ENCODE measurements at places on chromosomes 7 and 10.

GRCh38 chr7:100914208-100914878 lies 18.7 kb upstream of the ACHE start:
- DNase-seq: no peak

- no peak for DNase-seq
Measured at GRCh38 chr7:30412782-30413504, 65.6 kb downstream of the NOD1 start.

DNA sequence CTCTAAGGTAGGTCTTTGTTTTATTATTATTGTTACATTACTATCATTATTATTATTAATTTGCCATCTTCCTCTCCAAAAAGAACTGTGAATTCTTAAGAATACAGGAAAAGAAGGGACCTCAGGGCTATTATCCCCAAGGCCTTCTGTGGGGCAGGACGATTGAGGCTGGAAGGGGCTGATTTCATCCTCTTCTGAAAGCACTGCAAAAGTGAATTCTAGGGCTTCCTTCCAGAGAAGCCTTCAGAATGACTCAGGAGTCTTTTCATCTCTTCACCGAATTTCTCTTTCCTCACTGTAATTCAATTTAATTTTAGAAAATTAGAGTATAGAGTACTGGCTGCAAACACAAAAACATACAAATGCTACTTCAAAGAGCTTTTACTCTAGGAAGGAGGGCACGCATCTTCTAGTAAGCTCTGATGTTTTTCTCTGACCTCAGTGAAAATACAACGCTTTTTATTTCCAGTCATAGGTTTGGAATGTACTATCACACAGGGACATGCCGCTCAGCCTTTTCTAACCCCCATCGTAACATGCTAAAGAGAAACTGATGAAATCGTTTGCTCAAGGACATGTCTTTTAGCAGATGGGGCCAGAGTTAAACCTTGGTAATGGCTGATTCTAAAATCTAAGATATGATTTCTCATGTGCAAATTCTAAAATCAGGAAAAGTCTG lies 280.2 kb upstream of the PITRM1 start:
- DNase-seq: no peak

- DNase-seq: no peak
Measured at GRCh38 chr7:83032195-83032594, 130.5 kb downstream of the PCLO start.

DNA sequence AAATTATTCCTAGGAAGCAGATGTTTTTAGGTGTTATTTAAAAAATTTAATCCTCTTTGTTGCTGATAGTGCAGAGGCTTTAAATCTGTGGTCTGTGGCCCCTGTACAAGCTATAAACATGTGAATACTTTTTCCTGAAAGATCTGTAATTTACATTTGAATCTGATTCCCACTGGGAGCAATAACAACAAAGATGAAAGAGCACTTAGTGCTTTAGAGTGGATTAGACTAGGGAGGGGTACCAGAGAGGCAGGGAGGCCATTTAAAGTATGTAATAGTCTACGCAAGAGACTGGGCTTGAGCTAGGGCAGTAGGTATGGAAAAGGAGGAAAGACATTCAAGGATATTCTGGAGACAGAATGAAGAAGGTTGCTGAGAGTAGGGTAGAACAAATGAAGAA lies 19.1 kb downstream of the BTRC start:
- no peak for DNase-seq

DNA sequence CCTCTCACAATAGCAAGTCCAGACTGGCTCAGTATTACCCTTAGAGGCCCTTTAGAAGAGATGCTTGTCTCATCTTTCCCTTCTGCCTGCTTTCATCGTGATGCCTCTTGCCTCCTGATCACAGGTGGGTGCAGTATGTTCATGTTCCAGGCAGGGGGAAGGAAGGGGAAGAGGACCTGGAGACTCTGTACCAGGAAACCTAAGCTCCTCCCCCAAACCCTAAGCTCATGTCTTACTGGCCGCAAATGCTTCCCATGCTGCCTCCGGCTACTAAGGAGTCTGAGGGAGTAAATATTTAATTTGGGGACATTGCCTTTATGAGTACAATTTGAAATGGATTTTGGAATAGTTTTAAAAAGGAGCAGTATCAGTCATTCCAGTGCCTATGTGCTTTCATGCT lies 192.6 kb downstream of the CDCA7L start:
- DNase-seq: no peak

DNA sequence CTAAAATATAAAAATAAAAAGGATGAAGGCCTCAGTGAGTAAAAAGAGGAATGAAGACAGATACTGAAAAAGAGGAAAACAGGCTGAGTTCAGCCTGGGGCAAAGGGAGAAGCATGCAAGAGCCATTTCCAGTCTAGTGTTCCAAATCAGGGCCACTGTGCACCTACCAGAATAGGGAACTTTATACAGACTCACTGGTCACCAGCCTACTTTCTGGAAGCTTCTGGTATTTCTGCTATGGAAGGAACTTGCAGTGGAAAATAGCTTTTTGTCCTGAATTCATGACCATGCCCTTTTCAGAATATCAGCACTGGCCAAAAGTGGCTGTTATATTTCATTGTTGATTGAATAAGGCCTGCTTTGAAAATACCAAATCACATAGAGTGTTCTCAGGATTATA lies 28.8 kb downstream of the ABRAXAS2 start:
- DNase-seq: no peak

DNA sequence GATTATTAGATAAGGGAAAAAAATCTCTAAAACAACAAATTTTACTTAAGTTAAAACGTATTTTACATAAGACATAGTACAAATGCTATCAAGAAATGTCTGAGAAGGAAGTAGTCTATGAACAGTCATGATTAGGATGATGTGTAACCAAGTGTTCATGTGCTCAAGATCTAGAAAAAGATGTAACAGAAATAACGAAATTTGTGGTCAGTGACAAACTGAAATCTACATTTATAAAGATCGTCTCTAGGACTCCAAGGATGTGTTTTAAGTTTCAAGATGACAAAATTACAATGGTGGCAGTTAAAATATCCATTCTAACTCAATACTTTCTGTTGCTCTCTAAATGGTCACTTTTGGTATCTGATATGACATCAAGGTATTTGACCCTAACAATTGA lies 17.2 kb downstream of the PPP3CB start:
- no peak for DNase-seq

DNA sequence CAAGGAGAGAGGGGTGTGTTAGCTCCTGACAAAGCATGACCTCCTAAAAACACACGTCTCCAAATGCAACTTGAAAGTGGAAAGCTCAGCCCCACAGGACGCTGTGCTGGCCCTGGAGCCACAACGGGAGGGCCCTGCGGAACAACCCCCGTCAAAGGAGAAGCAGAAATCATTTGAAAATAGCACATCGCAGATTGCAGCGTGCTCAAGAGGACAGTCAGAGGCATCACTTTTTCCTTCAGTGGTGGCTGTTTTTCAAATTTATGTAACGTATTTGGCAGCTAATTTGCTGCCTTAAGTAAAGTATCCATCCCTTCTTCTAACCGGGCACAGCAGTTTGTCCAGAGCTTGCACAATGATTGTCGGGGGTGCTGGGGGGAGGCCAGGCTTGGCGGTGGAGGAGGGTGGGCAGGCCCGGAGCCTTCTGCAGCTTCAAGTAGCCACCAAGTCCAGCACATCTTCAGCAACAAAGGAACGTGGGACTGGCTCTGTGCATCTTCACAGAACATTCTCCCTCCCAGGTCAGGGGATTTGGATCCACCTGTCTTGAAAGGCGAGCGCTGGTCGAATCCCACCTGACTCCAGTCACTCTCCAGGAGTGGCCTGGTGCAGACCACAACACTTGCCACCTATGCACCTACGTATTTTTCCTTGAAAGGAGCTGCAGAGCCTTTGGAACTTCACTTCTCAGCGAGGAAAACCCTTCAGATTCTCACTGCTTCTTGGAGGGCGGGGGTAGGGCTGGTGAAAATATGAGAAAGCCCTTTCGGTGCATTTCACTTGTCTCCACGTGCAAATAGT lies 346.3 kb downstream of the DNAJB6 start:
- no peak for DNase-seq

- DNase-seq: no peak
Measured at GRCh38 chr7:90465816-90466215, 3.6 kb upstream of the PTTG1IP2 start.

DNA sequence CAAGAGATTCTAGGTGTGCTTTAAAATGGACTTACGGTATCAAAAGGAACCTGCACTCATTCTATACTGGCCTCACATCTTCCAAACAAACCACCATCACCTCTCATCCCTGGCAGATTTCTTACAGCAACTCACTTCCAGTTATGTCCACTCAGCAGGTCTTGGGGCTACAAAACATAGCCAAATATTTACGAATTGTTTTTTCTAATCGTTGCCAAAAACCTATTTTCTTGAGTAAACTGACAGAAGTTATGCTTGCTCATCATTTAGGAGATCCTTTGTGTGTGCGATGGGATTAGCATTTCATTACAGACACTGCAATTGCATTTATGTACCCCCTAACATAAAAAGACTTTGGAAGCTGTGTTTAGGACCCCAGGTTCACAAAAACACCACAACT lies 2.7 kb downstream of the KCNMA1 start:
- no peak for DNase-seq

- no peak for DNase-seq
Measured at GRCh38 chr7:15043931-15044330, 141.4 kb upstream of the DGKB start.

DNA sequence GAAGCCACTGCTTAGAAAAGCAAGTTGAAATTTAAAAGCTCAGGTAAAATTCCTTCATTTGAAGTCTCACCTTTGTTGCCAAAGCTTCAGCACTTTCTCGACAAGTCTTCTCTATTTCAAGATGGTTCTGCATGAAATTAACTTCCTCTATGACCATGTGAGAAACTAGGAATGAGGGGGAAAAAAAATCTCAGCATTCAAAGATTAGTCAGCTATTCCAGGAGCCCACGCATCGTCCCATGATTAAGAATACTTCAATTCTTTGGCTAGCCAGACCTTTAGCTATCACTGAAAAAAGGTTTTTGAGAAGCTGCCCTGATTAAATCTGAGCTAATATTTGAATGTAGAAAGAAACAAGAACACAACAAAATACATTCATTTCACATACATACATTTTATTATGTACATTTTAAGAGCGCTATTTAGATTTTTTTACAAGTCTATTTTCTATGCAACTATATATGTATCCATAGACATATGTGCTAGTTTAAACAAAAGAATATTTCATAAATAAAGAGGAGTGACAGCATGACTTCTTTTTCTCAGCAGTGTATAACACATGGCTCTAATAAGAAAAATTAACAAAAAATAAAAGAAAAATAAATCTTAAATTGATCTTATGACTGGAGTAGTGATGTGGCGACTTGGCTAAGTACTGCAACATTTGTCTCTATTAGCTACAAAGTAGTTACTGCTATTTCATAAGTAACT lies 44.8 kb downstream of the SHTN1 start:
- no peak for DNase-seq

GRCh38 chr10:103752680-103753248 lies 102.6 kb downstream of the SH3PXD2A start:
- no peak for DNase-seq

- DNase-seq: no peak
Measured at GRCh38 chr7:7548407-7548806, 12.7 kb upstream of the COL28A1 start.
